Stimulated activated CD8-positive, alpha-beta memory T cell treated with anti-CD3 and anti-CD28 coated beads, Interleukin-4, amount 100 ng/mL, for 1 hour (primary cell): ENCODE measurements at places on chromosomes 6 and 20.

- DNase-seq = no peak
Observed at GRCh38 chr6:31576897-31577578, 1.7 kb downstream of the TNF start.

DNA sequence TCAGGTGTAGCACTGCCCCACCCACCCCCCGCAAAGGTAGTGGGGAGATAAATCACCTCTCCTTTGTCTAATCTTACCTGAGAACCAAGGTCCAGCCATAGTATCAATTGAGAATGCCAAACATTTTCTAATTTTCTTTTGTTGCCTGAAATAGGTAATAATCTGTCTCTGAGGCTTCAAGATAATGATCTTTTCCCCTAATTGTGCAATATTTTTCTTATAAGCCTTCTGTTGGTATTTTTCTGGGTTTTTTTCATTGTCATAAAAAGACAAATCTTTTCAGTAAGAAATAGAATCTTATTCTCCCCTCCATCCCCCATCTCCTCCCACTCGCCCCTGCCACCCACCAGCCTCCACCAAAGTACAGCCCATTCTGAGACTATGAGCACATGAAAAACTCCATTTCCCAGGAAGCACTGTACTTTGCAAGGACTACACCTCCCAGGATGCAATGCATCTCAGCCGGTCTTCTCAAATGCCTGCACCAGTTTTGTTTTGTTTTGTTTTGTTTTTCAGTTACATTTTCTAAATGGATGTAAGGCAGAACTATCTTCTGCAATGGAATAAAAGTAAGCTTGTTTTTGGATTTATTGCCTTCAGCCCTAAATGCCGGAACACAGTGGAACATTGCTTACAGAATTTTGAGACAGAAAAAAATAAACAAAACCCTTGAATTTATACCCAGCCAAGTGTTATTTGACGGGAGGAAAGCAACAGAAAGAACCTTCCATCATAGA is 268.0 kb downstream of the TFAP2A start:
- no peak for DNase-seq

- DNase-seq = no peak
Observed at GRCh38 chr6:121917263-121917829, 481.9 kb downstream of the GJA1 start.

GRCh38 chr6:113015249-113015648 is 668.1 kb downstream of the RFPL4B start:
- DNase-seq = no peak

- peak; percentile 12 for DNase-seq
Observed at GRCh38 chr6:35804996-35805736, at the start of gene LHFPL5. Gene LHFPL5 (plus strand): TSS chr6:35805352. CDS start chr6:35805671, 319 bp downstream.

DNA sequence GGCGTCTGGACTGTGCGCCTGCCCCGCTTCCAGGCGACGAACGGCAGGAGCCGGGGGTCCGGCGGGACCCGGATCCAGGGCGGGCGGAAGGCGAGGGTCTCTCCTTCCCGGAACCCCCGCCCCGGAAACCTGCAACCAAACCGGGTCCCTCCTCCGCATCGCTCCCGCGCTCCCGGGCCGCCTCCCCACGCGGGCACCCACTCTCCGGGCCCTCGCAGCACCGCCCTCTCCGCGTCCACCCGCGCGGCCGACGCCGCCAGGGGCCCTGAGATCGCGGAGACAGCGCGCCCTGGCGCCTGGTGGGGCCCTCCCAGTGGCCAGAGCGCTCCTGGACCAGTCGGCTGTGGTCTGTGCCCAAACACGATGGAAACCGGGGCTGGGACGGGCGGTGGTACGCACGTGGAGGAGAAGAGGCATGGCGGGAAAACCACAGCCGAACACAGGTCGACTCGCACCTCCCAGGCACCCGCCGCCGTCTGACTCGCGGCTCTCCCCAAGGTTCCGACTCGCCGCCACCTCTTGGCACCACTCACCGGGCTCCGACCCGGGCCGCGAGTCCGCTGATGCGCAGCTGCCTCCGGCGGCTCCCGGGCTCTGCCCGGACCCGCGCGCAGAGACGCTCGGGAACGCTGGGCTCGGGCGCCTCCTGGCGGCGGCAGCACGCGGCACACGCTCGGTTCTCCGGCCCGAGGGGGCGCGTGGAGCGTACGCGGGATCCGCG is 7.9 kb downstream of the NKX2-2 start:
- DNase-seq = peak; percentile 29

- no peak for DNase-seq
Observed at GRCh38 chr6:143090314-143091044, 29.8 kb downstream of the AIG1 start.

DNA sequence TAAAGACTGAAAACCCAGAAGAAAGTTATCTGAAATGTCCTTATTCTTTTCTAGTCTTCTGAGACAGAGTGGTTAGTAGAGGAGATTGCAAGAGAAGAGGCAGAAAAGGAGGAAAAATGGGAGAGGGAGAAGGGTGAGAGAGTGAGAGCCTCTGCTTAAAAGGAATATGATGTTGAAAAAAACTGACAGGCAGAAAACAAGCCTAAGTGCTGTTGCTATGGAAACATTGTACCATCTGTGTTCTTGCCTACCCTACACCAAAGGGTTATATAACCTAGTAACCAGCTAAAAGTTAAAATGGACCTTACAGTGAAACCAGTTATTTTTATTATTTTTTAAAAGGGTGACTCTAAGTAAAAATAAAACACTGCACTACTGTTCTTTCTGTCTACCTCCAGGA is 28.3 kb upstream of the SH3BGRL2 start:
- no peak for DNase-seq

DNA sequence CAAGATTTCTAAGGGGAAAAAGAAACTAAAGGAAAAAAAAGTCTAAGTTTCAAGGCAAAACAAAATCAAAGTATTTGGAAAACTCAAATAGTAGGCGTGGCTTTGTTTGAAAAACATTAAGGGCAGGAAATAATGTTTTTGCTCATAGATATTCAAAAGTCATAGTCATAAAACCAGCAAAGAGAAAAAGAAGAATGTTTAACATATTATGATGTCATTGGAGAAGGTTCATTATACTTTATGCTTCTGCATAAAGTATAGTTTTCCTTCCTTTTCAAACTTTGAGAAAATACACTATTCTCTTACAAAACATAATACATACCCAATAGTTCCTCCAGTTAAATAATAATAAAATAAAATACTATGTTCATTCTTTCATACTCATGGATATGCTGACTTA is 13.7 kb downstream of the USP49 start:
- DNase-seq = no peak

DNA sequence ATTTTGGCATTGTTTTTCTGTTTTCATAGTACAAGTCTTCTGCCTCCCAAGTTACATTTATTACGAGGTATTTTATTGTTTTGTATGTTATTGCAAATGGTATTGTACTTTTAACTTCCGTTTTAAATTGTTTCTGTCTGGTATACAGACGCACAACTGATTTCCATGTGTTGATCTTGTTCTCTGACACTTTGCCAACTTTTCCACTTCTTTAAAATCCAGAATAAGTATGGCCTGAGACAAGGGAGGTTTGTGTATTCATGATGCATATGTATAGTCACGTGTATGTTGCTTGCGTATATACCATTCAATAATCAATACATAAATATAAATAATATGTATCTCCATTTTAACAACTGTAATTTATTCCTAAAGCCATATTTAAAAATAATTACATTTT is 41.2 kb downstream of the THBS2 start:
- DNase-seq = no peak

- no peak for DNase-seq
Observed at GRCh38 chr20:51022803-51023616, at the start of gene KCNG1. Gene KCNG1 (minus strand): TSS chr20:51023107. CDS start chr20:51010338, 12,769 bp downstream.

DNA sequence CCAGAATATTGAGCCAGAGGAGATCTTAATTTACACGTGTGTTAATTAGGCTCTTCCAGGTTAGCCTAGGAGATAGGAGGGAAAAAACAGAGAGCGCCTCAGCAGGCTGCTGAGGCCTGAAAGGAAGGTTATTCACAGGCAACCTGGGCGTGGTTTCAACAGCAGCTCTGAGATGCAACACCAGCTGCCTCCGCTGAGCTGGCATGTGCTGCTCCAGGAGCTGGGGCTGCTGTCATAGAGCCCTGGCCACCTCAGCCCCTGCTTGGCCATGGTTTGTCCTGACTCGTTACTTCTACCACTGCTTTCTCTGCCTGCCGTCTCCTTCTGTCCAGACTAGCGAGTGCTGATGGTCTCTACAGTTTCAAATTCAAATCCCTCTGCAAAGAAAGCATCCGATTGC is 32.4 kb upstream of the RPP40 start:
- DNase-seq = no peak
